Fibroblast of upper back skin (primary cell): ENCODE measurements at places on chromosomes 1 and 21.

DNA sequence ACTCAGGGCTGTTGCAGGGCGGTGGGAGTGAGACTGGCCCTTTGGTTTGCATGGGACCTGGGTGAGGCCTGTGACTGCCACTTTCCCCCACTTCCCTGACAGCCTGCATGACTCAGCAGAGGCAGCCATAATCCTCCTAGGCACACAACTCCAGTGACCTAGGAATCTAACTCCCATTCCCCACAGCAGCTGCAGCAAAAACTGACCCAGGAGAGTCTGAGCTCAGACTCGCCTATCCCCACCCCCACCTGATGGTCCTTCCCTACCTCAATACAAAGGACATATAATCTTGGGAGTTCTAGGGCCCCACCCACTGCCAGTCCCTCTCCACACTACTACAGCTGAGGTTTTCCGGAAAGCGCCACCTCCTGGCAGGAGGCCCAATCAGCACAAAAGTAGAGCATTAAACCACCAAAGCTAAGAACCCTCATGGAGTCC lies 26.7 kb downstream of the NDC1 start:
- DNase-seq, result peak; percentile 14

DNA sequence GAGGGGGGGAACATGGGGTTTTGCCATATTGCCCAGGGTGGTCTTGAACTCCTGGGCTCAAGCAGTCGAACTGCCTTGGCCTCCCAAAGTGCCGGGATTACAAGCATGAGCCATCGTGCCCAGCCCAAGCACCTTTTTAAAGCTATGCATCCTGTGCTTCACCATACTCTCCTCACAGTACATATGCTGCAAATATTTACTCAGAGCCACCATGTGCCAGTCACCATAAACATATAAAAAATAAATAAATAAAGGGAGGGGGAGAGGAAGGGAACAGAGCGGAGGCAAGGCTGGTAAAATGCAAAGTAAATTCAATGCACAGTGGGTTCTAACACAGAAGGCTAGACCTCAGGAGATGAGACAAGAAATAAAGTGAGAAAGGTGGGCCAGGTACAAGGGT lies 64.7 kb downstream of the CAPZB start:
- no peak for DNase-seq

DNA sequence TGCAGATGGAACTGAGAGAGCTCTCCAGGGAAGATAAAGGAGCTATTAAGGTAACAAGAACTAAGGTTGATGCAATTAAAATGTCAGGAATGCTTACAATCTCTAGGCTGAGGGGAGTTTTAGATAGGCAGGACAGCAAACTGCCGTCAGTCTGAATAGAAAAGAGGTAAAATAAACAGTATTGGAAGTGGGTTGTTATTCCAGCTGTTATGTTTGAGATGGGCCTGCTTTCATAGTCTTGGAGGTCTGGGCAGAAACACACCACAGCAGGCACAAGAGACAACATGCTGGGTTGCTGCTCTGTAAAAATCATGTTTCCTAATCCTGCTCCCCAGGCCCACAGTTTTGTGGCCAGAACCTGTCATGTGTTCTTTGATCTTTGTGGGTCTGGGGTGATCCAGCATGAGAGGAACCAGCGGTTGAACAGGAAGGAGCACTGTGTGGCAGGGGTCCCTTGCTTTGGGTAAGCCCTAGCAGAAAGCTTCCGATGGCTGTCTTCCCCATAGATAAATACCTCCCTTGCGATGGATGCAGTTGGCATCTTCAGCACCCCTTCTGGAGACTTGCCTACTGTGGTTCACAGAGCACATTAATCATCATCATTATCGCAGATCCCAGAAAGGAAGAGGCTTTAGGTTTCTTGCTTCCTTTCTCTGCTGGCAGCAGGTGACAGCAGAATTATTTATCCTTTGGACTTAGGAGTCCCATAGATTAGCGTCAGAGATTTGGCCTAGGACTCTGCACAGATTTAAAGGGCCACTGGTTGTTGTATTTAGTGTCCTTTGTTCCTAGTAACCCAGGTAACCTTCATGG lies 97.1 kb downstream of the AK5 start:
- DNase-seq, result peak; percentile 32

DNA sequence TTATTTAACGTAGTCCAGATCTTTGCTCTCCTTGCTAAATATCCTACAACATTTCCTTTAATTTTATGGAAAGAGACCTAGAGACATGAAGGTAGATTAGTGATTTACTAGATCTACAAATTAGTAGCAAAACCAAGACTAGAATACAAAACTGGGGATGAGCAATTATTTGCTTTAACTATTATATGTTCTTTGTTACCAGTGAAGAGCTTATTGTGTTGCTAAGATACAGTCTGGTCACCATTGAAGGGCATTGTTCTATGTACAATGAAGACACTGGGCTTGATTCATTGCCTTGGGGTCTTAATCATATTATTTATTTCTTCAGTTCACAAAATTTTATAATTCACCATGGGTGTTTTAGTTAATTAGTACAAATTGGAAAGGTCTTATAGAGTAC lies 88.3 kb downstream of the S1PR1 start:
- DNase-seq, result no peak

DNA sequence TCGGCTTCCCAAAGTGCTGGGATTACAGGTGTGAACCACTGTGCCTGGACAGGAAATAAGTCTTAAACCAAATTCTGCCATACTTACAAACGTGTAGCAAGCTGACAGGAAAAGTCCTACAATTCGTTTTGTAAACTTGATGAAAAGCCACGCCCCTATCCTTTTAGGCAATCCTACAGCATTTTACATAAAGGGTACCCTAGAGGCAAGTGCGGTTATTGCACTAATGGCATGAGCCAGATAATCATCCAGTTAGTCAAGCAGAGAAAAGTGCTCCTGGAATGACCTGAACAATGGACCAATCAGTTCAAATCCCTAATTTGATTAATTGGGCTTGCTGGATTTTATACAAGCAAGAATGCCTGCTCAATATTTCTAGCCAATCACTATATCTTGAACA lies 338.2 kb downstream of the KIF26B start:
- no peak for DNase-seq

- peak; percentile 22 for DNase-seq
These were observed 4.9 kb upstream of the SLC44A5 start for GRCh38 chr1:75615613-75616435.

DNA sequence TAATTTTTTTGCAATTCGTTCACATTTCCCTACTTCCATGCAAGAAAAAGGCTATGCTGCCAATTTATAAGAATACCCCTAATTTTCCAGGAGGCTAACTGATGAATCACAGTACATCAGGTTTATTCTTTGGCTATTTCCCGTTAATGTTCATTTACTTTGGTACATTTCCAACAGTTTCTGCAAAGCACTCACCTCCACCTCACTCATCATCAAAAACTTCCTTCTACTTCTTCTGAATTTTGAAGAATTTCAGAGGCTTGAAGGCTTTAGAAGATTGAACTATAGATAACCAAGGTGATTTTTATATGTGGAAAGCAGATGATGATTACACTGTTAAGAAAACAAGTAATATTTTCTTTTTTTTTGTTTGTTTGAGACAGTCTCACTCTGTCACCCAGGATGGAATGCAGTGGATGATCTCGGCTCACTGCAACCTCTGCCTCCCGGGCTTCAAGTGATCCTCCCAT lies 60.5 kb upstream of the HP1BP3 start:
- peak; percentile 71 for DNase-seq

DNA sequence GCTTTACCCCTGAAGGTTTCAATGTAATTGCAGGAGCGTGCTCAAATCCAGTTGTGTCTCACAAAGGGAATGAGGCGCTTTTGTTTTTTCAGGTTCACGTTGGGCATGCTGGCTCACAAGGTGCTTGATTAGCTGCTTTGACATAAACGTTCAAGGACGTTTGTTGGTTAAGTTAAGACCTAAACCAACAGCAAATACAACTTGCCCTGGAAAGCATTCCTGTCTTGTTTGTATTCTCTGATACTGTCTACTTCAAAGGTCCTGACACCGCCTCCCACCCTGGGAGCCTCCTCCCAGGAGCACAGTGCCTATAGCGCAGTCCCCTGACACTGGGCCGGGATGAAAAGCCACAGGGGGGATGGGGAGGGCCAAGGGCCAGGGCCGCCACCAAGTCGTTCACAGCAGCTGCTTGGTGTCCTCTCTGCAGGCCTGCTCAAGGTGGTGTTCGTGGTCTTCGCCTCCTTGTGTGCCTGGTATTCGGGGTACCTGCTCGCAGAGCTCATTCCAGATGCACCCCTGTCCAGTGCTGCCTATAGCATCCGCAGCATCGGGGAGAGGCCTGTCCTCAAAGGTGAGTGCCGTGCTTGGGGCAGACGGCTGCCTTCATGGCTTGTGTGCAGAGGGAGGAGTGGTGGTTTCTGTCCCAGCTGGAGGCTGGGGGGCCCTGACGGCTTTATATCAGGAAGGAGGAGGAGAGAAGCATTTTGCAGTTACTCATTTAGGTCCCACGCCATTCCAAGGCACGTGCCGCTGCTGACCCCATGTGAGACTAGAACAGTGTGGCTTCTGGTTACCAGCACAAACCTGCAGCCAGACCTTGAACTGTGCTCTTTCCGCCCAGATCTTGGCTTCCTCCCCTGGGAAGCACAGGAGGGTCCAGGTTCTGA lies 6.1 kb downstream of the FAM3B start:
- DNase-seq, result no peak

- peak; percentile 73 for DNase-seq
These were observed 359.8 kb downstream of the DUSP10 start for GRCh38 chr1:221381910-221382623.
